ENCODE measurements at places on chromosomes 7 and 10.

DNA sequence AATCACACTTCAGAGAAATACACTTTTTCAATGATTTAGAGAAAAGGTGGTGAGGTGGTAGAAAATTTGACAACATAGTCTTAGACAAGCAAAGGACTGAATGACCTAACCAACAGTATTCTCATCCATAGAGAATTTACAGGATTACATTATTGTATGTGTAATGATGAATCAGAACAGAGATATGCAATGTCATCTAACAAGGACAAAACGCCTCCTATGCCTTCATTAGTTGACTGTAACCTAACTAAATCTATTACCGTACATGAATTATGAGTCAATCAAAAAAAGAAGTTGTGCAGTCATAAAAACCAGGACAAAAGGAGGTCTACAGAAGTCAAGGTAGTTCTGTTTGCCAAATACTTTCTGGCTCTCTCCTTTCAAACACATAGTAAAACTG is 66.5 kb downstream of the RAB11FIP2 start:
- DNase-seq, result no peak

DNA sequence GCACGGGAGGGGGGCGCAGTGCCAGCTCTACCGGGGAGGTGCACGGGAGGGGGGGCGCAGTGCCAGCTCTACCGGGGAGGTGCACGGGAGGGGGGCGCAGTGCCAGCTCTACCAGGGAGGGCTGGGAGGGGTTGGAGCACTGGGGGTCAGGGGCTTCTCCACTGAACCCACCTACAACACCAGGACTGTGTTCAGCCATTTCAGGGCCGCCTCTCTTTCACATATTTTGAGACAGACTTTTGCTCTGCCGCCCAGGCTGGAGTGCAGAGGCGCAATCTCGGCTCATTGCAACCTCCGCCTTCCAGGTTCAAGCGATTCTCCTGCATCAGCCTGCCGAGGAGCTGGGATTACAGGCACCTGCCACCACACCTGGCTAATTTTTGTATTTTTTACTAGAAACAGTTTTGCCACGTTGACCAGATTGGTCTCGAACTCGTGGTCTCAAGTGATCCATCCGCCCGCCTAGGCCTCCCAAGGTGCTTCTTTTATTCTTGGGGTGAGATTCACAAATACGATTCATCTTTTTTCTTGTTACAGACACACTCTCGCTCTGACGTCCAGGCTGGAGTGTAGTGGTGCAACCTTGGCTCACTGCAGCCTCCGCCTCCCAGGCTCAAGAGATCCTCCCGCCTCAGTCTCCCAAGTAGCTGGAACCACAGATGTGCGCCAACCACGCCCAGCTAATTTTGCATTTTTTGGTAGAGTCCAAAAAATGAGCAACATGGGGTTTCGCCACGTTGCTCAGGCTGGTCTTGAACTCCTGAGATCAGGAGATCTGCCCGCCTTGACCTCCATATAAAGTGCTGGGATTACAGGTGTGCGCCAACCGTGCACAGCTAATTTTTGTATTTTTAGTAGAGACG is 37.0 kb downstream of the ADAP1 start:
- no peak for DNase-seq

- DNase-seq, result no peak
Observed at GRCh38 chr7:40211276-40212003, 76.6 kb downstream of the SUGCT start.

DNA sequence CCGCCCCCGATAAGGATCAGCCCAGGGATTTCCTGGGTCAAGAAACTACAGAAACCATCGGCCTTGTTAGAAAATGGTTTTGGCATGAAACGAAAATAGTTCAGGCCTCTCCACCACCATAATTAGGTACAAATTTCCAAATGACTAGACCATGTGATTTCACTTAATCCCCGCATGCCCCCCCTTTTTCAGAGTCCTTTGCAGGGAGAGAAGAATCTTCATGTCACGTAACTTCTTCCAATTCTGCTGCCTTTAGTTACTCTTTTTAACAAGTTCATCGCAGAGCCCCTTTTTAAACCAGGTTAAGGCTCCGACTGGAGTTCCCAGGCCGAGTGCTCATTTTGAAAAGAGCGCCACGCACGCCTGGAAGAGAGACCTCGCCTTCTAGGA is 3.4 kb downstream of the PDGFA start:
- DNase-seq, result no peak

DNA sequence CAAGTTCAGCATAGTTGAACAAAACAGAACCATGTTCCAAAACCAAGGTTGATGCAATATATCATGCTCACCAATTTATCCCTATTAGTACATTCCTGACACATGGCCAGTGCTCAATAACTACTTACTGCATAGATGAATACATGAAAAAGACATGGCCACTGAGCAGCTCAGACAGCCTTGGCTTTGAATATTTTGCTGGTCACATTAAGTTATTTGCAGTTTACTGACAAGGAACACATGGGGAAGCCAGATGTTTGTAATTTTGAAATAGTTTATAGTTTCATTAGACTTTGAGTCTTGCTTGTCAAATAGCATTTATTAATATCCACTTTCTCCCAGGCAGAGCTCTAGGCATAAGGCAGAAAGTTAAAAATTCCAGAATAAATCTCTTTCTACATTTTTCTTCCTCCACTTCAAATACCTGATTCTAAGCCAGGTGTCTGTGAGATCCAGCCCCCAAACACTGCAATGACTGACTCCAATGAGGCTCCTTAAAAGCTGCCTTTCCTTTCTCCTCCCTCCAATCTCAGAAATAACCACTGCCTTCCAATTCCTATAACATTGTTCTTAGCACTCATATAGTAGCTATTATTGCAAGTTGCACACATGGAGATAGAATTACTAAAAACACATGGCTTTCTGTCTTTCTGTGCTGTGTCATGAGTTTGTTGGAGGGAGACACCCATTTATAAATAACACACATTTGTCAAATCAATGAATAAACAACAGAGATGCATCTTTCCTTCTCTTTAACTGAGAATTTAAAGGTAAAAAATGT is 91.3 kb downstream of the PCGF5 start:
- DNase-seq, result no peak

- DNase-seq, result no peak
Observed at GRCh38 chr10:62853710-62854109, 37.5 kb upstream of the EGR2 start.

DNA sequence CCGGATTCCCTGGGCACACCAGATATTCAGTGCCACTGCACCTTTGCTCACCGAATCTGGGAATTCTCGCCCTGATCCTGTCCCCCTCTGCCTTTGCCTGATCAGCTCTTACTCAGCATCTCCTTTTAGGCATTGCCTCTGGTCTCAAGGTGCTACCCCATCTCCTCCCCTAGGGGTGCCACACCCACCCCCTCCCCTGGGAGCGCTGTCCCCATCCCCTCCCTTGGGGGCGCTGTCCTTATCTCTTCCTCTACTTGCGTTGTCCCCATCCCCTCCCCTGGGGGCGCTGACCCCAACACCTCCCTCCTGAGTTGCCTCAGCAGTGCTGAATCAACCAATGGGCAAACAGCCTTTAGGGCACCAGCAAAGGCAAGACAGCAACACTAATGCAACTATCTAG is 686.9 kb upstream of the FOXK1 start:
- DNase-seq, result no peak

DNA sequence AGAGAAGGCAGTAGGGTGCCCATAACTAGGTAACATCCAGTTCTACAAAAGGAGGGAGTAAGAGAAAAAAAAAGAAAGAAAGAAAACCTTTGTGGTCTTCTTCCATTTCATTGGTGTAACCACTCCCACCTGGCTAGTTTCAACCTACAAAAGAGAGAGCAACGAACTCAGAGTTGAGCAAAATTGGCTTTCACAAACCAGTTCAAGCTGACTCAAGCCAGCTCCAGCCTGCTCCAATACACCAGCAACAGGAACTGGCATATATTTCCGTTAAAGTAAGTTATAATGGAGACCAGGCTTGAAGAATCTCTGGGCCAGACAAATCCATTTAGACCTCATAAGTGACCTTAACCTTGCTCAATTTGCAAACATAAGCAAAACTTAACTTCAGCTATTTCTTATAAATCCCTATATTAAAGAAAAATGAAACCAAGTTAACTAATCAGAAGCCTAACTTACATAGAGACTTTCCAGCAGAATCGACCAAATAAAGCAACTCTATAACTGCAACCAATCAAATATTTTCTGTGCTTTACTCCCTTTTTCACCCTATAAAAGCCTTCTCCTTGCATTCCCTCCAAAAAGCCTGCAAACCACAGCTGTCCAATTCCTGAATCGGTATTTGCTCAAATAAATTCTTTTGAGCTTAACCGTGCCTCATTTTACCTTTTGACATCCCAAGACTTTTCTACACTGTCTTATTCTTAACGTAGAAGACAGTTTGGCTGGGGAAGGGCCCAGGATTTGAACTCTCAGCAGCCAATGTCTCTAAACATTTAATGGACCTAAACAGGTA is 10.1 kb downstream of the ANKRD22 start:
- no peak for DNase-seq

DNA sequence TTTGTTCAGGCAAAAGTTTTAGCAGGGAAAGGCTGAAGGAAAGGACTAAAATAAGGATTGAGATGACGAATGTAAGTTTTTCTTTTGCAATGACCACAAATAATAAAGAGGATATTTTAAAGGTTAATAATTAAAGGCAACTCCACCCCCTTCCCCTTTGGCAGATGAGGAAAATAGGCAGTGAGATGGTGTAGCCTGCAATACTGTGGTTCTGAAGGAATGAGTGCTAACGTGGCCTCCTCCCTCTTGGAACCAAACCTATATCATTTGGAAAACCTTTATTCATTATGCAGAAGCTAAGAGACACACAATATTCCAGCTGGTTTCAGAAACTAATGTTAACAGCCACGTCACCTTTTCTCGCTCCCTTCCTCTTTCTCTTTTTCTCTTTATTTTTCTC is 70.9 kb upstream of the COL1A2 start:
- DNase-seq, result no peak

GRCh38 chr7:158108646-158109293 is 478.9 kb downstream of the PTPRN2 start:
- DNase-seq, result no peak

DNA sequence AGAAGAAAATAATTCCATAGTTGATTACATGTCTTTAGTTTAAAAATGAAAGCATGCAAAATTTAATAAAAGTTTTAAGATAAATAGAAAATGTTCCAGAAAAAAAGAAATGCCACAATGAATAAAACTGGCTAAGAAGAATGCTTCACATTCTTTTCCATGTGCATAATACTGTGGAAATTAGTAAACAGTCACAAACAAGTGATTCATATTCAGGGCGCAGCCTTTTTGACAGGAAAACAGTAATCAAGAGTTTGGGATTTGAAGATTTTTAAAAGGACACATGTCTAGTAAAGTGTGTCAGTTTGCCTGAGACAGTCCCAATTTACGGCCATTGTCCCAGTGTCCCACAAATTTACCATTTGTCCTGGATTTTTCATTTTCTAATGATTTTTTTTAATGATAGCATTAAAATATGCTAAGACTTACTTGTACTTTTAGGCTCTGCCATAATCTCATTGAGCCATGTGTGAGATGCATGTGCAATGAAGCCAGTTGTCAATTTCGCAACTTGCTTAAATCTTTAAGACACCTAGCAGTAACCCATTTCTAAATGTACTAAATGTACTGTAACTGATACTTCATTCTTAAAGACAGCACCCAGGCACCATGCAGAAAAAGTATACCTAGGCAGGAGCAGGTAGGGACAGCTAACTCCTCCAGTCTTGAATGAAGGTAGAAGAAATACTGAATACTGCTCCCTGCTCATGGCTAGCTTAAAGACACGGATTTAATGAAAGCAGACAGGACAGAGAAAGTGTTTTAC is 46.9 kb downstream of the ZNF438 start:
- DNase-seq, result no peak

DNA sequence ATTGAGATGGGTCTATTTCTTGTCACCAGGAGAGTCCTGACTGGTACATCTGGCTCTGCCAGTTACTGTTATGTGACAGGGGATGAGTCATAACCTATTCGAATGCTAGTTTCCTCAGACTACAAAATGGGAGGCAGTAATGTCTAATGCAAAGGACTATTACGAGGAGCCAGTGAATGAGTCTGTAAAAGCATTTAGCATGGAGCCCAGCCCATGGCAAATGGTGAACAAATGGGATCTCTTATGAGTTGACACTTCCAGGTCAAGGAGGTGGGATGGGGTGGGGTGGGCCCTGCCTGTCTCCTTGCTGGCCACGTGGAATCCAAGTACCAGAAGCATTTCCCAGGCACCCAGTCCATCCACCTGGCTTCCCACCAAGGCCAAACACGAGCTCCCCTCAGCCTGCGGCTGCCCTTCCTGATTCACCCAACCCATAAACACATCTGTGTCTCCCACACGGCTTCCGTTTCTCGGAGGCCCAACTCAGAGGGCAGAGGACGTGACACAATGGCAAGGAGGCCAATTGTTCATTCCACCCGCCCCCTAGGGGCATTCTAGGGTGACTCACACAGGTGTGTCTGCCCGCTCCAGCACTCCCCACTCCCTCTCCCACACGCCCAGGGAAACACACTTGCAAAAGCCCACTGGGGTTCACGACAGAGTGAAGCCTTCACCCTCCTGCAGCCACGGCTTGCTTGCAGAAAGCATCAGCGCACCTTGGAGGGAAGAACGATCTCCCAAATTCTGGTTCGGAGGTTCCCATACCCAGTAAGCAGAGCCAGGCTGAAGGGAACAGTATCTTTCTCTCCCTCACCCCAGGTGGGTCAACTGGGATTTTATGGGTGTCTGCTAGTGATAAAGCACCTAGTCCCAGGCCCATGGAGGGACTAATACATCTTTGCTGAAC is 109.8 kb downstream of the SH3PXD2A start:
- peak; percentile 16 for DNase-seq

- DNase-seq, result no peak
Observed at GRCh38 chr10:27072436-27073114, 27.7 kb downstream of the ANKRD26 start.

GRCh38 chr7:95104739-95105138 is 197.3 kb downstream of the PPP1R9A start:
- no peak for DNase-seq

DNA sequence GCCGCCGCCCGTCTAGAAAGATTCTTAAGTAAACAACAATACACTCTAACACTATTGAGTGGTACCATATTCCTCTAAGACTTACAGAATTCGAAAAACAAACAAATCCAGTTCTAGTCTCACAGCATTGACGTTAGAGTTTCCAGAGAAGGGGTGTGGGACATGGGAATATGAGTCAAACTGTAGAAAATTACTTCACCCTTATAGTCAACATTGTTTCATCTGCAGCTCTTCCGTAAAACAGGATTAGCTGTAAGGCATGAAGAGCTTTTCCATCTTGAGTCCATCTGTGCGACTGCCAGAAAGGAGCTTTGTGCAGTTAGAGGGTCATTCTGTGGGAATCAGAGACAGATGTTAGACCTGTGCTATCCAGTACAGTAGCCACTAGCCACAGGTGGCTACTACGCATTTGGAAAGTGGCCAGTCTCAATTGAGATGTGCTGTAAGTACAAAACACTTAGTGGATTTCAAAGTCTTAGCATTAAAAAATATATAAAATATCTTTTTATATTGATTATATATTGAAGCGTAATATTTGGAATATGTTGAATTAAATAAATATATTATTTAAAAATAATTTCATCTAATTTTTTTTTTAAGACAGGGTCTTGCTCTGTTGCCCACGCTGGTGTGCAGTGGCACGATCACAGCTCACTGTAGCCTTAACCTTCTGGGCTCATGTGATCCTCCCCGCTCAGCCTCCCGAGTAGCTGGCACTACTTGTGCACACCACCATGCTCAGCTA is 79.8 kb upstream of the MPP7 start:
- DNase-seq, result no peak

GRCh38 chr7:98878365-98879197 is at the start of gene TRRAP:
Gene TRRAP (plus strand): TSS chr7:98878532. CDS start chr7:98881151, 2,619 bp downstream.
- DNase-seq, result peak; percentile 64

- no peak for DNase-seq
Observed at GRCh38 chr10:89032141-89032891, 41.7 kb downstream of the FAS start.

GRCh38 chr10:58625070-58625469 is 112.4 kb downstream of the BICC1 start:
- no peak for DNase-seq

Data from activated CD8-positive, alpha-beta memory T cell treated with anti-CD3 and anti-CD28 coated beads for 1 hour (primary cell).